Activated CD4-positive, alpha-beta T cell treated with anti-CD3 and anti-CD28 coated beads, Interleukin-2, amount 50 U/mL, for 1 hour (primary cell): ENCODE measurements at places on chromosomes 6 and 20.

GRCh38 chr6:134295953-134296553, 21.9 kb downstream of the SGK1 start:
- no peak for DNase-seq

- no peak for DNase-seq
These were observed 31.4 kb downstream of the STK38 start for GRCh38 chr6:36515844-36516243.

DNA sequence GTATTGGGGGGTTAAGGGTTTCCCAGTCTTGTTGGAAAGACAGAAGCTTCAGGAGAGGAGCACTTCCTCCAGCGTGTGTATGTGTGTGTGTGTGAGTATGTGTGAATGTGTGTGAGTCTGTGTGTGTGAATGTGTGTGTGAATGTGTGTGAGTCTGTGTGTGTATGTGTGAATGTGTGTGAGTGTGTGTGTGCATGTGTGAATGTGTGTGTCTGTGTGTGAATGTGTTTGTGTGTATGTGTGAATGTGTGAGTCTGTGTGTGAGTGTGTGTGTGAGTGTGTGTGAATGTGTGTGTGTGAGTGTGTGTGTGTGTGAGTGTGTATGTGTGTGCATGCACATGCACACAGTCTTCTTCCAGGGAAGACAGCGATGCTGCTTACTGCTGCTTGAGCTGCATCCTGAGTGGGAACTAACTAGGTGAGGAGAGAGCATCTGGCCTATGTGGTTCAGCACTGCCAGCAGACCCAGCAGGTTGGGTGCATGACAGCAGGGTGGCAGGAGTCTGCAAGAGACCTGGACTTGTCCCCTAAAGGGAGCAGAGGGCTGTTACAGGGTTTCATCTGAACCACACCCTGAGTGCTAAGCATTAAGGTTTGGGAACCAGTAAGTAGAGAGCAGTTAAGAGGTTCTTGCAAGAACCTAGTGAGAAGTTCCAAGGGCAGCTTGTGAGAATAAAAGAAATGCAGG, 22.7 kb upstream of the CCND3 start:
- DNase-seq: no peak

DNA sequence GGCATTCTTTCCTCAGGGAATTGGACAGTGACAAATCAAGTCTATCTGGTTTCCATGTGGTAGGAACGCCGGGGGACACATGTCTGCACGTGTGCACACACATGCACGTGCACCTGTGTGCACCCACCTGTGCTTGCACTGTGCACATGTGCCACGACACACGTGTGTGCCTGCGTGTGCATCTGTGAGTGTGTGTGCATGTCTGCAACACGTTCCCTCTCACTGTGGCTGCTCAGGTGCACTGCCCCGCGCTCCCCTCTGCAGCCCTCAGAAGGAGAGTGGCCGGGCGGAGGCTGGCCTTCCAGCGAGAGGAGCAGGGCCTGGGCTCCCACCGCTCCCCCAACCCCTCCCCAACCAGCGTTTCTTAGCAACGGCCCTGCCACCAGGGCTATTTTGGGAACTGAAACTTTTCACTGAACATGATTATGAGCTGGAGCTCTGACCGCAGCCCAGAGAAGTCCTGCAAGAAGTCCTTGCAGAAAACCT, 147.8 kb downstream of the PHACTR3 start:
- no peak for DNase-seq

DNA sequence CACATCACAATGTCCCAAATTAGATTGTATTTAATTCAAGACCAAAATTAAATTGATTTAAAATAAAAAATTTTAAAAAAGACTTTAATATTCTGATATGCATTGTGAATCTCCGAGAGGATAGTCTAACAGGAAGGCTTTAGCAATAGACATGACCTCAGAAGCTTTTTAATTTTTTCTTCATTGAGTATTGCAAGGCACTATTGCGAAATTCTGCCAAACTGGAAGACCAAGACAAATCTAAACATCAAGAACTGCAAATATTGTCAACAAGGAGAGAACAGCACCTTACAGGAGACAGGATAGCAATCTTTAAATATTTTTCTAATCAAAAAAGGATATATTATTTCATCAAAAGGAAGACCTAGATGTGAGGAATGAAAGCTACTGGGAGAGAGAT, 56.9 kb downstream of the BMP5 start:
- DNase-seq: no peak

DNA sequence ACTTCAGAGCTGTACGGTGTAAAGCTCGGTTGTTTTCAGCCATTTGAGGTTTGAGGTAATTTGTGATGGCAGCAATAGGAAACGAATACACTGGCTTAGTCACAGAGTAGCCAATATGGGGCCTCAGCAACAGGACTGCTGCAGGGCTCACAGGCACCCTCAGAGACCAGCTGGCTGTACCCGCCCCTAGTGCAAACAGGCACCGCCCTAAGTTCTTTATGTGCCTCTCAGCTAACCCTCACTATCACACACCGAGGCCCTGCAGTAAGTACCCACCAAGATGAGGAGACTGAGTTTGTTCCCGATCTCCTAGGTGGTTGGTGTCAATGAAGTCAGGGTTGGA, 11.2 kb upstream of the SERPINB9 start:
- no peak for DNase-seq

DNA sequence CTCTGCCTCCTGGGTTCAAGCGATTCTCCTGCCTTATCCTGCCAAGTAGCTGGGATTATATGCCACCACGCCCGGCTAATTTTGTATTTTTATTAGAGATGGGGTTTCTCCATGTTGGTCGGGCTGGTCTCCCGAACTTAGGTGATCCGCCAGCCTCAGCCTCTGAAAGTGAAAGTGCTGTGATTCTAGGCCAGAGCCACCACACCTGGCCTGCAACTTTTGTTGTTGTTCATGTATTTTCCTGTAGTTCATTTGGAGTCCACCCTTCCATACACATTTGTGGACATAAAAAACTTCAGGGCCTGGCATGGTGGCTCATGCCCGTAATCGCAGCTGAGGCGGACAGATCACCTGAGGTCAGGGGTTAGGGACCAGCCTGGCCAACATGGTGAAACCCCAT, 14.5 kb downstream of the HSPA1B start:
- DNase-seq: no peak

DNA sequence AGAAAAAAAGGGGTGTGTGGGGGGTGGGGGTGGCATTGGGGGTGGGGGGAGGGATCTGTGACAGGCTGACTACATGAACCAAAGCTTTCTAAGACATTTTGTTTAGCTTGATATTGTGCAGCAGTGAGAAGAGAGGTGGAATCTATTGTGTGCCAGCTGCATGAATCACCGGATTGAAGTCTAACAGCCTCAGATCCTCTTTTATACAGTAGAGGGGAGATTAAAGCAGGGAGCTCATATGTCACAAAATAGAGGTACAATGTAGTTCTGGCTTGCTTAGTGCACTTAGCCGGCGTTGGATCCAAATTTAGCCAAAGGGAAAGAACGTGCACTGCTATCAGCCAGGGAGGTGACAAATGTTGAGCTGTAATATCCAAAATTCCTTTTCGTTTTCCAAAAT, 404.2 kb upstream of the CITED2 start:
- DNase-seq: no peak

DNA sequence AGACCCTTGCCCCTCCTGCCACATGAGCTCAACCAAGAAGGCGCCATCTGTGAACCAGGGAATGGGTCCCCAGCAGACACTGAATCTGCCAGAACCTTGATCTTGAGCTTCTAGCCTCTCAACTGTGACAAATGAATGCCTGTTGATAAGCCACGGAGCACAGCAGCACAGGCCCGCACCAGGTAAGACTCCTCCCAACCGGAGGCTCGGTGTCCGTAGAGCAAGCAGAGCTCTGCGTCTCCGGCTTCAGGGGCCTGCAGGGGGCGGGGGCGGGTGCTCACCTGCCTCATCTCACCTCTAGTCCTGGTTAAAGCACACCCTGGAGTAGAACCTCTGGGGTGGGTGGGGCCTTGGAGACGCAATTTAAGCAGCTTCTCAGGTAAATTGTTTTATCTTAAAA, 122.7 kb downstream of the SMOC2 start:
- DNase-seq: no peak

DNA sequence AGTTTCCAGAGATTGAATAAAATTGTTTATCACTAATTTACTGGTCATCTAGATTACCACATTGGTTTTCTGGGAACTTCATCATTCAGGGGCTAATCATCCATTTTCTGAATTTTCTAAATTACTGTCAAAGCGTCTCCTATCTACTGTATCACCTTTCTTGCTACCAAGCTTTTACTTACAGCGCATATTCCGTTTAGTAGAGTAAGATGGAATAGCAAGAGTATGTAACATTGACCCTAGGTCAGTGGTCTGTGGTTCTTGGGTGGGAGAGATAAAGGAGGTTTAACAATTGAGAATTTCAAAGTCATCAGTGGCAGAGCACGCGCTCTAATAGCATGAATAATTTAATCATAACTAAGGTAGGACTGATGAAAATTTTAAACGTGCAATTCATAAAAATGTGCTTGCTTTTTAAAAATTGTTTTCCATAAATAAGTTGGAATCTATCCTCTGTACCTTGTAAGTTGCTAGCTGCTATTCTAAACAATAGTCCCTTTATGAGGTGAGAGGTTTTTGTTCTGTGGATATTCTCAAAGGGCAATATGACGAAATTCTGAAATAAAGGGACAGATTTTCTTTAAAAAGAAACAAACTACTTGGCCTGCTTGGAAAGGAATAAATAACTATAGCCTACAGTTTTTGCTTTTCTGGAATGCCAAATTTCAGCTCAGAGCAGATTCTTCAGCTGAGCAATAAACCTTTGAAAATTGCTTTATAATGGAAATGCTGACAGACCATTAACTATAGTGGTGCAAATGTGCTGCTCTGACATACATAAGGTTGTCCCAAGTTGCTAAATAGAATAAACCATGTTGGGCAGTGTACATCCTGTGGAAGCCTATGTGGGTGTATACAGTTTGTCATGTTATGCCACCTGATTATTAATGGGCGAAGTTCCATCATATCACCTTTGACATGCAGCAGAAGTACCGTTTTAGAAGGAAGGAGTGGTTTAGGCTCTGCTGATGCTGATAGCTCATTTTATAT, 84.1 kb downstream of the ZFAND3 start:
- no peak for DNase-seq

GRCh38 chr20:45028424-45029136, 62.3 kb downstream of the STK4 start:
- no peak for DNase-seq

GRCh38 chr6:41426438-41426851, 91.0 kb downstream of the NCR2 start:
- DNase-seq: peak; percentile 13

DNA sequence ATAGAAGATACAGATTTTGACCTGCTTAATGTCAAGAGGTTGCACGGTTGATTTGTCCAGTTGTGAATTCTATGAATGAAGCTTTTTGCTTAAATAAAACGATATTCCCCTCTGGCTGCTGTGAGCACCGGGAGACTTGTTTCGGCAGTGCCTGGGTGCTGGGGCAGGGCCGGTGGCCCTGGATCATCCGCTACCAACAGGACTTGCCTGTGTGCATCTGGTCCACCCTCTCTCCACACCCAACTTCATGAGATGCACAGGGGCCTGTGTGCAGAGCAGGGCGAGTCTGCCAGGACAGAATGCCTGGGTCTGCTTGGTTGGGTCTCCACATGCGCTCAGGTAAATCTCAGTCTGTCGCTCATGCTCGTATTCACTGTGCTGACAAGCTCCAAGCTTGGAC, 65.5 kb downstream of the TSHZ2 start:
- DNase-seq: no peak

DNA sequence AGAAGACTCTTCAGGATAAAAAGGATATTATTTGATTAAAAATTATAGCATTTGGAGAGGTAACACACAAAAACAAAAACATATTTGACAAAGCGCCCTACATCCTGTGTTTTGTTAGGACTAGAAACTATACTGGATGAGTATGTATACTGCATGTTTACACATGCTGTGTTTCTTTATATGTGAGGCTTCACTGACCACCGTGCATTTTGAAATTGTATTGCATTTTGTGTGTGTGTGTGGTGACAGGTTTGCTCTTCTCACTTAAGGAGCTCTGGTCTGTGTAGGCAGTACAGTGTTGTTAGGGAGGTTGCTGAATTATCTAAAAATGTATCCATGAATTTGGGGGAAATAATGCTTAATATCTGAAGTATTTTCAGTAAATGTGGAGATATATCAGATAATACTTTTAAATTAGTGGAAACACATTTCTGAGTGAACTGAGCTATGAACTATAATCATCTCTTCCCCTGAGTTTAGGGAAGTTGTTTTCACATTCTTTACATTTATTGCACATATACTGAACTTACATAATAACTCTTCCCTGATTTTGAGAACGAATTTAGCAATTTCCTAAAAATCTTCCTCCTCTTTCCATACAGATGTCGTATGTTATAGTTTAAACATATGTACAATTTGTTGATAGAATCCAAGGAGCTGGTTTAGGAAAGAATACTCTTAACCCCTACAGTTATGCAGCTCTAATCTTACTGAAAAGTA, 43.3 kb downstream of the TMEM170B start:
- no peak for DNase-seq

GRCh38 chr6:75933387-75933975, 139.0 kb downstream of the IMPG1 start:
- no peak for DNase-seq

GRCh38 chr20:35359335-35359950, 52.3 kb downstream of the UQCC1 start:
- no peak for DNase-seq

DNA sequence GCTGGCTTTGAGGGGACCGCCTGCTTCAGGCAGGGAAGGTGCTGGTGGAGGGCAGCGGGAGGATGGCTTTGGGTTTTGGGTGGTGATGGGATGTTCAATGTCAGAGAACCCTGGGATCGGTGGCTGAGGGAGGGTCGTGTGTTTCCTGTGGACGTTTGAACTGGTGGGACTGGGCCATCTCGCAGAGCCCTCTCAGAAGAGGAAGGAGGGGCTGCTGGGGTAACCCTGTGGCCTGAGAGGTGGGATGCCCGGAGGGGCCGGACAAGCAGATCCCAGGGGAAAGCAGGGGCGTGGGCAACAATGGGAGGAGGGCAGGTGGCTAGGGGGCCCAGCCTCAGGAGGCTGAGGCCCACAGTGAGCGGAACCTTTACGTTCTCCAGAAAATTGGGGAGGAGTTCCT, 34.9 kb downstream of the PYGB start:
- DNase-seq: no peak

- no peak for DNase-seq
These were observed 267.7 kb downstream of the HAO1 start for GRCh38 chr20:7672571-7672970.

DNA sequence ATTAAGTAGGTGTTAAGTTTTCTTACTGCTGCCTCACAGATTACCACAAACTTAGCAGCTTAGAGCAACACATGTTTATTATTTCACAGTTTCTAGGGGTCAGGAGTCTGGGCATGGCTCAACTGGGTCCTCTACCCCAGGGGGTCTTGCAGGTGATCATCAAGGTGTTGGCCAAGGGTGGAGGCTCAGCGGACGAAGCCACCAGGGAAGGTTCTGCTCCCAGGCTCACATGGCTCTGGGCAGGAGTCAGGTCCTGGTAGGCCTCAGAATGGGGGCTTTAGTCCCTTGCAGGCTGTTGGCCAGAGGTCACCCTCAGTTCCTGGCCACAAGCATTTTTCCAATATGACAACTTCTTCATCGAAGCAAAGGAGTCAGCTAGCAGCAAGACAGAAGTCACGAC, 362.5 kb downstream of the PREX1 start:
- DNase-seq: no peak
